ENCODE measurements at places on chromosomes 2 and 18.
A peak's percentile ranks its signal among the peaks of the same experiment; 100 is the strongest.

DNA sequence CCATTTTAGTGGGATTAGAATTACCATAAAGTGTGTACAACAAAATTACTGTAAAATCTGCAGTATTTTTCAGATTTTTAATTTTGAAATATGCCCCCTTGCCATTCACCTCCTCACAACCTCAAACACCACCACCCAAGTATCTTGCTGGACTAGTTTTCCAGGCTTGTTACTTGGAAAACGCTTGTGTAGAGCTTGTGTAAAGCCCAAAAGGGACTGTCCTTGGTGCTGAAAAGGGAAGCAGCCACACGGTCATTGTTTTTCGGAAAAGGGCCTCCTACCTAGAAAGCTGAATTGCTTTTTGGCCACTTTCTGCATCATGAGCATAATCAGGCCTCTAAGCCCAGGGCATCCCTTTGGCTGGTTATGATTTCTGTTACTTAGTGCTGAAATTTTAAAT, 563.4 kb downstream of the LRRTM4 start:
- DNase-seq = no peak

- DNase-seq = no peak
Observed at GRCh38 chr2:176902454-176902853, 310.1 kb upstream of the HNRNPA3 start.

- DNase-seq = no peak
Observed at GRCh38 chr2:128635361-128635900, 316.8 kb upstream of the HS6ST1 start.

DNA sequence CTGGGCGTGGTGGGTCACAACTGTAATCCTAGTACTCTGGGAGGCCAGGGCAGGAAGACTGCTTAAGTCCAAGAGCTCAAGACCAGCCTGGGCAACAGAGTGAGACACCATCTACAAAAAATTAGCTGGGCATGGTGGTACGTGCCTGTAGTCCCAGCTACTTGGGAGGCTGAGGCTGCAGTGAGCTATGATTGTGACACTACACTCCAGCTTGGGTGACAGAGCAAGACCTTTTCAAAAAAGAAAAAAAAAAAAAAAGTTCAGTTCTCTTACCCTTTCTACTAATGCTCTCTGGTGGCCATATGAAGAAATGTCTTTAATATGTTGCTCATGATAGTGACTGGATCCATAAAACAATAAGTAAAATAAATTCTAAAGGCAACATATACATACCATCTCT, 14.9 kb downstream of the TYW5 start:
- DNase-seq = peak; percentile 14

DNA sequence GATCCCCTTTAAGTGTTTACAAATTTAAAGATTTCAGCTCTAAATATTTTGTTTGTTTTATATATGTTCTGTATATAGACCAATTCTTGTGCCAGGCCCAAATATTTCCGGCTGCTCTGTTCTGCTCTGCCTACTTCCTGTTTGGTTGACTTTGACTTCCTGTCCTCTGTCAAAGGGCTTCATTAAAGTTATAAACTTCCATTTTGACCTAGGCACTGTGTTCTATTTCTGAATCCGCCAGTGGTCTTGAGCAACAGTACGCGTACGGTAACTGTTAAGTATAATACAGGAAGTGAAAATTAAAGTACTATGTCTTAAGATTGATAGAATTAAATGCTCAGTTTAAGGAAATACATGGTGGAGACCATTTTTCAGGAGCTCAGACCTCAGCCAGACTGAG, 13.5 kb upstream of the REL start:
- DNase-seq = no peak

GRCh38 chr18:40812981-40813515, 1142.0 kb upstream of the PIK3C3 start:
- DNase-seq = no peak

DNA sequence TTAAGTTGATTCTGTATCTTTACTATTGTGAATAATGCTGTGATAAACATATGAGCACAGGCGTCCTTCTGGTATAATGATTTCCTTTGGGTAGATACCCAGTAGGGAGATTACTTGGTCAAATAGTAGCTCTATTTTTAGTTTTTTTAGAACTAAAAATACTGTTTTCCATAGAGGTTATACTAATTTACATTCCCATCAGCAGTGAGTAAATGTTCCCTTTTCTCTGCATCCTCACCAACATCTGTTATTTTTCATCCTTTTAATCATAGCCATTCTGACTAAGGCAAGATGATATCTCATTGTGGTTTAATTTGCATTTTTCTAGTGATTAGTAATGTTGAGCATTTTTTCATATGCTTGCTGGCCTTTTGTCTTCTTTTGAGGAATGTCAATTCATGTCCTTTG, 35.1 kb downstream of the PMS1 start:
- peak; percentile 80 for DNase-seq
